ENCODE measurements at places on chromosomes 7 and 10. TPM values are rescaled to one million over a fixed set of nuclear protein-coding genes. Genes with fewer than 3 reads are reported as not detected.
A peak's percentile ranks its signal among the peaks of the same experiment; 100 is the strongest.

Gene TRIM56
- total RNA-seq, result 16.3 TPM

GRCh38 chr10:97774811-97775294 is 3.1 kb upstream of the SFRP5 start:
- DNase-seq, result peak; percentile 54

GRCh38 chr10:95346715-95347401 is 56.1 kb upstream of the PDLIM1 start:
- DNase-seq, result no peak

Gene RELN
- 0.50 TPM for total RNA-seq

DNA sequence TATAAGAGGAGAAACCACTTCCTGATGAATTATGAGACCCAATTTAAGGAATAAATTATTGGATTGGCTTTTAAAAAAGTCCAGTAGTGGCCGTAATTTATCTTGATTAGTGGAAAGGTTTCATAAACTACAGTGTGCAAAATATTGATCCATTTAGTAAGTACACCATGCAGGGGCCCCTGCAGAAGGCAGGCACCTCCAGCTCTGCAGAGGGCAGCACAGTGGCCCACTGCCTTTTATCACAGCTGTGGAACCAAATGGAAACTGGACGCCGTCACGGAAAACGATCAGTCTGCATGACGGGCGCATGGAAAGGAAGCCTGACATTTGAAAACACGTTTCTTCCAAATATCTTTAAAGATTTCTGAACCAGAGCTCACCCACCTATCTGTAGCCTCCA is 204.0 kb downstream of the DPP6 start:
- DNase-seq, result no peak

- no peak for DNase-seq
These were observed 13.0 kb upstream of the HUS1 start for GRCh38 chr7:47992446-47992845.

Gene DENND2A
- 0.17 TPM for total RNA-seq

GRCh38 chr10:106089855-106090254 is 1074.7 kb downstream of the SORCS1 start:
- no peak for DNase-seq

Gene SRGN
- 1.0 TPM for total RNA-seq

Gene SLC35B4
- total RNA-seq, result 23.2 TPM

All from mammary epithelial cell (primary cell).